ENCODE measurements at places on chromosomes 2 and 18. TPM values are rescaled to one million over a fixed set of nuclear protein-coding genes. Genes with fewer than 3 reads are reported as not detected.

- DNase-seq = no peak
Observed at GRCh38 chr2:10873171-10873570, 38.6 kb upstream of the KCNF1 start.

The IL1A gene
- total RNA-seq = 0.05 TPM

GRCh38 chr2:173402405-173402974, 47.8 kb downstream of the CDCA7 start:
- peak; percentile 75 for DNase-seq

DNA sequence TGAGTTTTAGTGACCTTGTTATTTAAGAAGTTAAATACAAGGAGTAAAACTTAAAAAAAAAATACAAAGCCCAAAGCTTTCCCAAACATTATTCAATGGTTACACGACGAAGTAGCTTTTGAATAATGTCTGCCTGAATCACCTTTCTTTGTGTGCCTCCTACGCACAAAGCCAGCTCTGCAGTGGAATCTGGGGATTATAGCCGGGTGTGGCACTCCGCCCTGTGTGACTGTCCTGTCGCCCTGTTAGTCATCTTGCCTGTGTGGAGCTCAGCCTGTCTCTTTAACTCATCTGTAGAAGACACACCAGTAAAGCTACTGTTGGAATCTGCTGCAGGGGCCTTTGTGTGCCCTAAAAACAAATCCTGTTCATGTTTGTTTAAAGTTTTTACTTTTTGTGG, 79.4 kb upstream of the TCF7L1 start:
- DNase-seq = peak; percentile 88

- no peak for DNase-seq
Observed at GRCh38 chr2:27353762-27354596, 2.6 kb downstream of the GTF3C2 start.

DNA sequence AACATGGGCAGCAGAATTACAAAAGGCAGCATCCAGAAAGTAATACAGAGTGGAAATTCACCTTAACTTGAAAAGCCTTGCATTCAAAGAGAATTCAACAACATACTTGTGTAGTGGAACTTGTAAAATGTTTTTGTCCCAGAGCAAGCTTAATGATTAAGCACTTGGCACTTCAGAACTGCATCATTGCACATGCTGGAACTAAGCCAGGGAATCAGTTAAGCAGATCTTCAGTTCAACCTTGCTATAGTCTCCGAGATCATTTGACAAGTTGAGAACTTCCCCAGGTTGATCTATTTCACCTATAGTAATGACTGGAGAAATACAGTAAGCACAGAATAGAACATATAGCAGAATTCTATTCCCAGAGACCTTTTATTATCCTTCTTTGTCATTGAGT, 1337.2 kb upstream of the NXPH2 start:
- no peak for DNase-seq

DNA sequence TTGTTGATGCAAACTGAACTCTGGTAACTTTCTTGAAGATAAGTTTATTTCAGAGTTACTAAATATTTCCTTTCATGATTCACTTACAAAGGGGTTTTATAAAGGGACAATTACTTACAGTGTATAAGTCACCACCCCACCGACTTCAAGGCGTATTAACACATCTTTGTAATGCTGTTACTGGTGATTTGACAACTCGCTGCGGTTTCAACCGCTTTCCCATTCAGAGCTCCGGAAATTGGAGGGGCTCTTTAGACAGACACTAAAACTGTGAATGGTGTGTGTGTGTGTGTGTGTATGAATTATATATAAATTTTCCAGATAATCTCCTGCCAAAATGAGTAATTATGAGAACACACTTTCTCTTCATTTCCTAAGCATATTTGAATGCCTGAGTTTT, 4.9 kb downstream of the TM4SF20 start:
- peak; percentile 85 for DNase-seq

The LRRC30 gene
- not detected for total RNA-seq

DNA sequence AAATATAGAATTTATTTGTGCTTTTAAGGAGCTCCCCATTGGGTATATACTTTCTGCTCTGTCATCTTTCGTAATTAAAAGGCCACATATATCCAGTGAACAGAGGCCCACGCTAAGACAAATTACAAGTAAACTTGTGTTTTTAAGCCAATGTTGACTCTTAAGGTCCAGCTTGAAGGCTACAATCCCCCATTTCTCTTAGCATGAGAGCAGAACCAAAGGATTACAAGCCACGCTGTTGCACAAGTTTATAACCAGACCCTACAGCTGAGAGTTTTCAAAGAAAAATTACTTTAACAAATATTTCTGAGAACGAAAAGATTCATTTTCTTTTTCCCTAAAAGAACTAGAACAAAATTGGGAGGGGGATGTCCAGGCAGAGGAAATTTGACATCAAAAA, 471.0 kb downstream of the TXNL1 start:
- DNase-seq = no peak

The CXCR2 gene
- total RNA-seq = not detected

The THAP4 gene
- 80.6 TPM for total RNA-seq

DNA sequence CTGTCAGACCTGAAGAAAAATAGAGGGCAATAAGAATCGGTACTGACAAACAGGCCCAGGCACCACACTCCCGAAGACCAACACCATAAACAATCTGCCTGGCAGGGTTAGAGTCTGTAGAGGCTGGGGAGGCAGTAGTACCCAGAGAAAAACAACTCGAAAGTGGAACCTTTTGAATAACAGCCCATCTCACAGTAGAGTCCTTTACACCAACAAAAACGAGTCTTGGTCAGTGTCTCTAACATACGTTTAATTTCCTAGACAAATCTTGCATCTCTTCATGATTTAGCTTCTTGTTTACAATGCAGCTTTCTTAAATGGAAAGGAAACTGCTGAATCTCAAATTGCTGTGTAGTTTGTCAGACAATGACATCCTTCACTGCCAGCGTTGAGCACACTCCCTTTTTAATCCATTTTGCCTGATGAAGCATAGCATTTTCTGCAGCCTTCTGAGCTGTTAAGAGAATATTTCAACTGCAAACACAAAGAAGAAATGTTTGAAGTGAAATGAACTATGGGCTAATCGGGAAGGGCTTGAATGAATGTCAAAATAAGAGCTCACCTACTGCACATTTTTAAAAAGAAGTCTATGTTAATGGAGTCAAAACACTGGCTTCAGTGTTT, 73.1 kb upstream of the DSG1 start:
- DNase-seq = no peak

The NAT8 gene
- not detected for total RNA-seq

DNA sequence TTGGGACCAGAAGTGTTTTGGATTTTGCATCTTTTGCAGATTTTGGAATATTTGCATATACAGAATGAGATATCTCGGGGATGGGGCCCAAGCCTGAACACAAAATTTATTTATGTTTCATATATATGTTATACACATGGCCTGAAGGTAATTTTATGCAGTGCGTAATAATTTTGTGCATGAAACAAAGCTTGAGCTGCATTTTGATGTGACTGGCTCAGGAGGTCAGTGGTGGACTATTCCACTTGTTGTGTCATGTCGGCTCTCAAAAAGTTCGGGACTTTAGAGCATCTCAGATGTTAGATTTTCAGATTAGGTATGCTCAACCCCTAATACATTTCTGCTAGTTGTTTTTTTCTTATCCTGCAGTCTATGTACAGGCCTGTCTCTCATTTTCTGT, 145.4 kb downstream of the FAM210A start:
- no peak for DNase-seq

The CLHC1 gene
- total RNA-seq = 7.2 TPM

DNA sequence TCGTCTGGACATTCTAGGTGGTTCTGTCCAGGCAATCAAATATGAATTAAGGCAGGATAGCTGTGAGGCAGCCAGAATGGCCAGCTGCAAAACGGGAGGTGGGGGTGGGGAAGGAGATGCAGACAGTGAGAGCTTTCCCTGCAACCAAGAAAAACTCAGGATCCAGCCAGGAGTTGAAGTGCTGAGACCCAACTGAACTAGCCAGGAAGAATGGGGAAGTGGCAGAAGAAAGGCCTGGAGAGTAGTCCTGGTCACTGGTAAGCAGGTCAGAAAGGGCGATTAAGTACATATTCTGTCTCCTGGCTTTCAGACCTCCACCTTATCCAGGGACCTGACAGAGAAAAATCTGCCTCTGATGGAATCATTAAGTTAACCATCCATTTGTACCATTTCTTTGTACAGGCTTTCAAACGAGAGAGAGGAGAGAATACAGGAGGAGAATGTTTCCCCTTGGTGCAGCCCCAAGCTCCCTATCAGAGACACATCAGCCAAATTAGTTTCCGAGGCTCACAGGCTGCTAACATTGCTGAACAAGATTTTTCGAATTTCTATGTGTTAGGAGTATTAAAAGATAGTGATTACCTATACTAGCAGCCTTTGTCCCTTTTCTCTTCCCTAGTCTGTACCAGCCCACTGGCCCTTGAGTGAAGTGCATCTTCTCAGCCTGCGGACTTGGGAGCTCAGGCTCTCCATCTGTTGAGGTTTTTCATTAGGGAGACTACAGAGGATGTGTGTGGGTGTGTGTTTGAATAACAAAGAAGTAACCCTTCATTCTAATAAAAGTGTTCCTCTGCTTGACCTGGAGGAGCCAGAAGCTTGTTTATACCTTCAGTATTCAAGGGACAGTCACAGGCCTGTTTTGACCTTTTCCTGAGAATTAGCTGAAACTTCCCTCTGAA, 12.5 kb upstream of the HOXD1 start:
- no peak for DNase-seq

The LAMA1 gene
- 7.2 TPM for total RNA-seq

The CNRIP1 gene
- total RNA-seq = 11.4 TPM

The DYNAP gene
- not detected for total RNA-seq

DNA sequence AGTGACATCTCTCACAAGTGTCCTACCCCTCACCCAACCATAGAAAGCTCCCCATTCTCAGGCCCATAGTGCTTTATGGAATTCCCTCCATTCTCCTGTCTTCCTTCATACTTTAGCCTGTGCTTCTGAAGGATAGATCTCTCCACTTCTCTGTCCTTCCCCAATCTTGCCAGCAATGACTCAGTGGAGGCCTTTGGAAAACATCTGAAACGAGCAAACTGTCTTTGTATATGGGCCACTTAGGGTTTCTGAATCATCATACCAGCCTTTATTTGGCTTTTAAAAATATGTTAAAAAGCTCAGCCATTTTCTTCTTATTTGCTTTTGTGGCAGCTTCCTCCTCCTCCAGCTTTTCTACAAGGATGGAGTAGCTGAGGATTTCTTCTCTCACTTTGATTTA, 65.6 kb upstream of the ZNF385B start:
- no peak for DNase-seq

DNA sequence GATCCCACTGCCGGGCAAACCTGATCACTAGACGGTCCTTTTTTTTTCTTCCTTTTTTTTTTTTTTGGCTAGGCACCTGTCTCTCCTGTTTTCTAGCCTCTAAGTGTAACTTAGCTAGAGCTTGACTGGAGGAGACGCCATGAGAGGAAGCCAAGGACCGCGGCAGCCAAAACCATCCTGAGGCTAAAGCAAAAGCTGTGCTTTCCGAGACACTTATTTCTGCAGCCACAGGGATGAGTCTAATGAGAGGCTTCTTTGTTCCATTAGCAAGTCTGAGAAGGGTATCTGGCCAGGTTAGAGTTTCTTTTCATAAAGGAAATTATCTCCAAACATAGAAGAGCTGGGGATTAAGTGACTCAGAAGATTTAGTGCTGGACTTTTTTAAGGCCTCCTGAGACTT, 7.3 kb upstream of the CXCR4 start:
- DNase-seq = peak; percentile 25

The CGREF1 gene
- 0.40 TPM for total RNA-seq

- no peak for DNase-seq
Observed at GRCh38 chr2:190110699-190111098, 48.2 kb upstream of the MSTN start.

The BMP10 gene
- 0.46 TPM for total RNA-seq

DNA sequence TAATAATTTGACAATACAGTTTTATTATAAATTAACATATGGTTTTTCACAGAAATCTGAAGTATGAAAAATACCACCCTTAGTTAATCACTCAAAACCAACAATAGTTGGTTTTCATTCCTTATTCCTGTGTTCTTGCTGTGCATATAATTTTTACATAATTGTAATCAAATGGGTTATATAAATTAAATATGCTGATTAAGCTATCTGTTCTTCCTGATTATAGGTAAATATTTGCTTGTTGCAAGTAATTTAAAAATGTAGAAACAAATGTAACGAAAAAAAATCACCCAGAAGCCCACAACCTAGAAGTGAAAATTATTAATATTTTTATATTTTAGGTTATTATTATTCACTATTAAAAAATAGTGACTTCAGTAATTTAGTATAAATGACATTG, 98.3 kb downstream of the ZNF804A start:
- DNase-seq = no peak

The NMS gene
- total RNA-seq = not detected

GRCh38 chr2:239075918-239076758, 228.3 kb downstream of the TWIST2 start:
- no peak for DNase-seq

DNA sequence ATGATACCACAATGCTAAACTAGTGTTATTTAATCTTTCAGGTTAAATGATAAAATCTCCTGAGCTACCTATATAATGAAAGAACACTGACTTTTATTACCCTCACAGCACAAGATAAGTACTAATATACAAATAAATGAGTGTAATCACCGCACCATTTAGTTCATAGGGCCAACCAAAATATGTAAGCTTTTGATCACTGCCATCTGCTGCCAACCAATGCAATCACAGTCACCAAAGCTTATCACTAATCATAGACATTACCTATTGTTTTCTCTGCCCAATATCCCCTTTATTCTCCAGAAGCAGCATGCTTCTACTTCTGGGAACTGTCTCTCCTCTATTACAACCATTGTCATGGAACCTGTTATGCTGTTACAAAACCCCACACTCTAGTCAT, 151.6 kb upstream of the LRATD1 start:
- DNase-seq = no peak

GRCh38 chr2:67666386-67667053, 269.4 kb downstream of the ETAA1 start:
- no peak for DNase-seq

- DNase-seq = no peak
Observed at GRCh38 chr2:98078701-98079100, 8.3 kb upstream of the VWA3B start.

GRCh38 chr18:58412844-58413666, 215.8 kb downstream of the ALPK2 start:
- no peak for DNase-seq

DNA sequence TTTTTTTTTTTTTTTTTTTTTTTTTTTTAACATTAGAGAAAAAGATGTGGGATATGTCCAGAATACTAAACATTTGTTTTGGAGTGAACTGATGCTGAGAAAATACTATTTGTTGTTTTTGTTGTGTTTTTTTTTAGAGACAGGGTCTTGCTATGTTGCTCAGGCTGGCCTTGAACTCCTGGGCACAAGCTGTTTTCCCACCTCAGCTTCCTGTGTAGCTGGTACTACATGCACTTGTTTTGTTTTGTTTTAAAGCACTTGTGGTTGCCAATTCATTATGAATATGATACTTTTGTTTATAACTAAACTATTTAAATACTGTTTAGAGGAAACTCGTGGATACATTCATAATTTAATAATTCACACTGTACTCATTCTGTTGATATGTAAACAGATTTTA, 33.4 kb upstream of the DYSF start:
- no peak for DNase-seq

The MC2R gene
- total RNA-seq = not detected

GRCh38 chr2:24048769-24049484, 614 bp upstream of the FKBP1B start:
- no peak for DNase-seq

All from A172 (cell line).